RPMI8226 (cell line): ENCODE measurements at places on chromosomes 1 and 21.

DNA sequence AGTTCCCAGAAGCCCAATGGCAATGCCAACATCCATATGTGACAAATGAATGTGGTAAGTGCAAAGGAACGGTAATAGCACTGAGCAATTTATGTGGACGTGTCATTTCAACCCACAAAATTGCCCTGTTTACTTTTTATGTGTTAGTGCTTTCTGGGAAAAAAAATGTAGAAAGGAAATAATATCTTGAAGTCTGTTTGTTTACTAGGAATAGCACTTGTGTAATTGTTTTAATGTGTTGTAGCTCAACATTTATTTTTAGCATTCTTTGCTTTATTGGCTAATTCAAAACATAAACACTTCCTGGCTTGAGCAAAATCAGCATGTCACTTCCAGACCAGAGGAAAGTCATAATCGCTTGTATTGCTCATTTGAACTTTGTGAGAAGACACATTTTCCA is 224.8 kb upstream of the KCNK2 start:
- DNase-seq: no peak

GRCh38 chr1:50521703-50522102 is 98.5 kb upstream of the DMRTA2 start:
- DNase-seq: no peak

DNA sequence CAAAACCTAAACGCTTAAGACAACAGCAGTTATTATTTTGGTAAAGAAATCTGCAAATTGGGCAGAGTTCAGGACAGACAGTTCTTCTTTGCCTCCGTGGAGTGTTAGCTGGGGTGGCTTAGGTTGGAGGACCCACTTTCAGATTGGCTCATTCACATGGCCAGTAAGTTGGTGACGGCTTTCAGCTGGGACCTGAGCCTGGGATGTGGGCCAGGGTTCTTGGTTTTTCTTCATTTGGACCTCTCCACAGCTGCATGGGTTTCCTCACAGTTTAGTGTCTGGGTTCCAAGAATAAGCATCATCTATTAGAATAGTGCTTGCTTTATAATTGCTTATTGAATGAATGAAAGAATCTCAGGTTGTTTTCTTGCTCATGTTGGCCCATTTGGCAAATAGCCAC is 72.2 kb downstream of the ATF6 start:
- DNase-seq: no peak

DNA sequence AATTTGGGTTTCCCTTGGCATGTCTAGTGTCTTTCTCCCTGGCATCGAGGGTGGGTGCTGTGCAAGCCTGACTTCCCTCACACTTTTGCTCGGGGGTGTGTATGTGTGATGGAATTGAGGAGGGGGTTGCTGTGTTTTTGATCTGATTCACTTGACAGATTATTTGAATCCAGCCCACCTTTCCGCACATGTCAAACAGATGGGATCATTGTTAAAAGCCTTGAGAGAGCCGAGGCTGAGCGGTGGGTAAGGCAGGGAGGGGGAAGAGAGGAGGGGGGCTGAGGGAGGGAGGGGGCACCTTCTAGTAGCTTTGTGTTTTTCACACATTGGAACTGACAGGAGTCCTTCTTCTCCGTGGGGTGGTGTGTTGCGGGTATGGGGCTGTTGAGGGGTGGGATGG is 90.0 kb downstream of the PAPPA2 start:
- DNase-seq: no peak

DNA sequence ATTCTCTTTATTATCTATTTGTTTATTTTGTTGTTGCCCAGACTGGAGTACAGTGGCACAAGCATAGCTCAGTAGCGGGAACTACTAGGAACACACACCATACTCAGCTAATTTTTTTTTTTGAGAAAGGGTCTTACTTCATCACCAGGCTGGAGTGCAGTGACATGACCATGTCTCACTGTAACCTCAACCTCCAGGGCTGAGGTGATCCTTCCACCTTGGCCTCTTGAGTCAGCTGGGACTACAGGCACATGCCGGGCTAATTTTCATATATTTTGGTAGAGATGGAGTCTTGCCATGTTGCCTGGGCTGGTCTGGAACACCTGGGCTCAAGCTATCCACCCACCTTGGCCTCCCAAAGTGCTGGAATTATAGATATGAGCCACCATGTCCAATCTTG is 5.3 kb upstream of the TXNIP start:
- DNase-seq: no peak

DNA sequence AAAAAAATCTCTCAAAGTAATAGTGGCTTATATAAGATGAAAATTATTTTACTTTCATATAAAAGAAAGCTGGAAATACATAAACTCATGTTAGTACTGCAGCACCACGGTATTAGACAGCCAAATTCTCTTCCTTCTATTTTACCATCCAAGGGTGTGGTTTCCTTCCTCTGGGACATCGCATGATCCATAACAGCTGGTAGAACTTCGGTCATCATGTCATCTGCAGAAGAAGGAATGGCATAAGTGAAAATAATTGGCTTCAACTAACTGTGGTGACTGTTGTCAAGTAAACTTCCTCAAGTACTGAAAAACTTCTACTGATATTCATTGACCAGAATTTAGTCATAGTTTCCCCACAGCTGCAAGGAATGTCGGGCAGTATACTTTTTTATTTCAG is 28.3 kb upstream of the IFI44L start:
- DNase-seq: no peak

DNA sequence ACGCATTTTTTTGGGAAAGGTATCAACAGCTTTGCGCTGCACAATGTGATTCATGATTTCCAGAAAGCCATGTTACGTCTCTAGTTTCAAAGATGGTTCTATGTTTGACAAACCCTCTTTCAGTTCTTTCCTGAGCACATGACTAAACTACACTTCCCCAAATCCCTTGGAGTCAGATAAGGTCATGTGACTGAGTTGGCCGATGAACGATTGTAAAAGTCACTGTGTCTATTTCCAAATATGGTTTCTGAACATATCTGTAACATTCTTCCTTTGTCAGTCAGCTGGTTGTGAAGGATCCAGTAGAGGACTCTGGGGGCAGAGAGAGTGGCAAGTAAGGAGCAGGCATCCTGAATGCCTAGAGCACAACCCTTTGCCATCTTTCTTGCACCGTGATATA is 35.4 kb downstream of the TMPRSS15 start:
- DNase-seq: no peak

DNA sequence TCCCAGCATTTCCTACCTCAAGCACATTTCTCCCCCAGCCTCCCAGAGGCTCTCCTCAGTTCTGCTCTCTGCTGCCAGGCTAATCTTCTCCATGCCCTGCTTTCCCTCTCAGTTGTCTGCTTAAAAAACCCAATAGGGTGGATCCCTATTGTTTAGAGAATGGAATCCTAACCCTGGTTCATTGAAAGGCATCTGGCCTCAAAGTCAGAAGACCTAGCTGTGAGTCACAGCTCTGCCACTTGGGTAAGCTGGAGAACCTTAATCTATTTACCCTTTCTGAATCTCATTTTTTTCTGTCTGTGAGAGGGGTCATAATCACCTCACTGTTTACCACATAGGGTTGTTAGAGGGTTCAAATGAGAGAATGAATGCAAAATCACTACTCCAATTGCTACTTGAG is 12.5 kb upstream of the MYOC start:
- DNase-seq: no peak

- no peak for DNase-seq
Observed at GRCh38 chr1:206068314-206068713, 15.3 kb downstream of the RHEX start.

GRCh38 chr1:230627767-230628166 is 14.5 kb upstream of the COG2 start:
- no peak for DNase-seq

GRCh38 chr1:171965777-171966176 is 124.5 kb downstream of the DNM3 start:
- no peak for DNase-seq

DNA sequence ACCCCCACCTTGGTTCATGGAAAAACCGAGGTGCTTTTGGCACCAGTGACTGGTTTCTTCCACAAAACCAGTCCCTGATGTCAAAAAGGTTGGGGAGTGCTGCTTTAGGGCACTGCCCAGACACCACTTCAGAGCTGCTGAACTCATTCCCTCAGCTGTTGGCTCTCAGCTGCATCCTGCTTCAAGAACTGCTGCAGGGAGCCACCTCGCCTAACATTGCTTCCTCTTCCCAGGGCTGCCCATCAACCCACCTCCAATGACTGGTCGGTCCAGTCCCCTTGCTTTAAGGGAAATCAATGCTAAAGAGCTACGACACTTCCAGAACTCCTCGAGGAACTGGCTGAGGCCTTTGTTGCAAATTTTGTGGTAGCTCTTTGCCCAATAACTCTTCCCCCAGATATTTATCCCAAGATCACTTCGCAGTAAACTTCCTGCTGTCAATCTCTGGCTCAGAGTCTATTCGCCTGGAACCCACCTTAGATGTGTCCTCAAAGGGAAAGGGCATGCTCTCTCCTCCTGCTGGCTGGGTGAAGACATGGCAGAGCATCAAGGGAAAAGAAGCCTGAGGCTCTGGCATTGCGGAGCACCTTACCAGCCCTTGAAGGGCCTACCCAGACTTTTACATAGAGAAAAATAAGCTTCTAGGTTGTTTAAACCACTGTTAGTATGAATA is 29.0 kb downstream of the C1orf52 start:
- DNase-seq: no peak

- no peak for DNase-seq
Observed at GRCh38 chr1:162670928-162671663, 38.8 kb downstream of the DDR2 start.

DNA sequence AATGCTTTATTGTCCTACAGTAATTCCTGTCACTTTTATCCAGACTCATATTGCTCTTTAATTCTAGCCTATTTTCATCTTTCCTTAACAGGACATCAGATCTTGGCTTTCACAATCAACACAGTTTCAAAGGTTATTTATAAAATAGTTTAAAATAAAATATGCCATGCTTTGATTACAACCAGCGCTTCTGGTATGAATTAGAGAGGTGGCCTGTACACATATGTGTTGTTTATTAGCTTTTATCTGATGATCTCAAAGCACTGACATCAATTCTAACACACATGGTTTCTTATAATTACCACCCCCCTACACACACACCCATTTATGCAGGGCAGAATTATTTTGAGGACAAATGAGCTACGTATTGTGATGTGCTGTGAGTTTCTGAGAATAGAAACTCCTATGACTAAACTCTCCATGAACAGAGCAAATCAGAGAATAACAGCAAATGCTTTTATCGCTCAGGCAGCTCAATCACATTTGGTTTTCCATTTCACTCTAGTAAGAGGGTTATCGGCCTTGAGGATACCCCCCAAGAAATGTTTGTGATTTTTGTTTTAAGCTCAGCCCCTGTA is 18.0 kb downstream of the CD247 start:
- DNase-seq: peak; percentile 18
